ENCODE measurements at places on chromosomes 4 and X.

DNA sequence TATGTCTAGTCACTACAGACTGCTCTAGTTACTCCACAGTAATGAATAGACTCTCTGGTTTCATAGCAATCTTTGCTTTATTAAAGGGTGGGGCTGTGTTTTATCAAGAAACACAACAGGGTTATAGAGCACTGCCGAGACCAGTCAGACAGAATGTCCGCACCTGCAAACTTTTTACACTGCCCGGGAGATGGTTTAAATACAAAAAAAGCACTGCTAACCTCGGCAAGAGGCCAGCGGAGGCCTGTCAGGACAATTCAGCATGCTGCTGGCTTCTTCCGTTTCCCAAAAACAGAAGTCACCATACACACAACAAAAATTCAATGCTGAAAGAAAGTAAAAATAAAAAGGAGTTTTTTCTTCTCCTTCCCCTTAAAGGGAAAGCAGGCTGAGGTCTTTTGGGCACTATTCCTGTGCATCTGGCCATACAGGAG lies 67.4 kb downstream of the IRF2 start:
- DNase-seq: no peak

GRCh38 chr4:32196950-32197688 lies 1477.0 kb downstream of the PCDH7 start:
- DNase-seq: no peak

DNA sequence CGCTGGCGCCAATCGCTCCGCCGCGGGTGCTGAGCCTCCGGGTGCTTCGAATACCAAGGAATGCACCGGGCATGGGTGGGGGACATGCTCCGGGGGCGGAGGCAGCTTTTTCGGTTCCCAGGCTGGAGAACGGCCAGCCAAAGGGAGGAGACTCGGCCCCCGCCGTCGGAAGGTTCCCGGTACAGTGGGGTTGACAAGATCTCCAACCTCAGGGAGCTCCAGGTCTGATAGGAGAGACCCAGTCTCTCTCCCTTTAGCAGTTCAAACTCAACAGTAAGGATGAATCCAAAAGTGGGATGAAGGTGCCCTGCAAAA lies 29.1 kb upstream of the BCORL1 start:
- DNase-seq: no peak

DNA sequence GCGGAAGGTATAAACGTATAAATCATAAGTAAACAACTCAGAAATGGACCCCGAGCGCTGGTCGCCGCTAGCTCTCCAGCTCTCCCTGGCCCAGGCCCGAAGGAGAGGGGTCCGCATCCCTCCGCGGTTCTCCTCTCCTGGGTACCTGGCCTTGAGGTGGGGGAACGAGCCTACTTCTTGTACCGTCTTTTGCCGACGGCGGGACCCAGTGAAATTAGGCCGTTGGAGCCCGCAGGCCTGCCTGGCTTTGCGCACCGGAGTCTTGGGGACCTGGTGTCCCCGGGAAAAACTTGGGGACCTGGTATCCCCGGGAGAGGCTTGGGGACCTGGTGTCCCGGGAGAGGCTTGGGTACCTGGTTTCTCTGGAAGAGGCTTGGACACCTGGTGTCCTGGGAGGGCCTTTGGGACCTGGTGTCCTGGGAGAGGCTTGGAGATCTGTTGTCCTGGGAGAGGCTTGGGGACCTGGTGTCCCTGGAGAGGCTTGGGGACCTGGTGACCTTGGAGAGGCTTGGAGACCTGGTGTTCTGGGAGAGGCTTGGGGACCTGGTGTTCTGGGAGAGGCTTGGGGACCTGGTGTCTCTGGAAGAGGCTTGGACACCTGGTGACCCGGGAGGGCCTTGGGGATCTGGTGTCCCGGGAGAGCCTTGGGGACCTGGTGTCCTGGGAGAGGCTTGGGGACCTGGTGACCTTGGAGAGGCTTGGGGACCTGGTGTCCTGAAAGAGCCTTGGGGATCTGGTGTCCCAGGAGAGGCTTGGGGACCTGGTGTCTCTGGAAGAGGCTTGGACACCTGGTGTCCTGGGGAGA lies 12.0 kb downstream of the SHOX start:
- DNase-seq: no peak

GRCh38 chrX:45900766-45901615 lies 644.2 kb downstream of the ZNF674 start:
- DNase-seq: no peak

GRCh38 chr4:48187813-48188212 lies 53.8 kb upstream of the TXK start:
- no peak for DNase-seq

GRCh38 chr4:85722807-85723206 lies 247.9 kb downstream of the ARHGAP24 start:
- DNase-seq: no peak

- DNase-seq: no peak
These were observed 5.7 kb downstream of the TRPC5OS start for GRCh38 chrX:111881715-111882114.

GRCh38 chr4:98945297-98945850 lies 16.4 kb upstream of the EIF4E start:
- no peak for DNase-seq

DNA sequence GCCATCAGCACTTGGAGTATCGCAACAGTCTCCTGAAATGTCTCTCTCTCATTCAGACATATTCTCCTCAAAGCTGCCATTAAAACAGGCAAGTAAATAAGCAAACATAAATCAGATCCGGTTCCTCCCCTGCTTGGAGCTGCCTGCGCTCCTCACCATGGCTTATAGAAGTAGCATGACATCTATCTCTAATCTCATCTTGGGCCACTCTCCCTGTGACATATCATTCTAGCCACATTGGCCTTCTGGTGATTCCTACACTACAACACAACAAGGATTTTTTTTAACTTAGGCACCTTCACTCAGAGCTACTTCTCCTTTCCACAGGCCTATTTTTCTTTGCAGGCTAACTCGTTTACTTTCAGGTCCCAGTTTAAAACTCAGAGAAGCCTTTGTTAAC lies 387.9 kb downstream of the ARHGAP24 start:
- DNase-seq: no peak

DNA sequence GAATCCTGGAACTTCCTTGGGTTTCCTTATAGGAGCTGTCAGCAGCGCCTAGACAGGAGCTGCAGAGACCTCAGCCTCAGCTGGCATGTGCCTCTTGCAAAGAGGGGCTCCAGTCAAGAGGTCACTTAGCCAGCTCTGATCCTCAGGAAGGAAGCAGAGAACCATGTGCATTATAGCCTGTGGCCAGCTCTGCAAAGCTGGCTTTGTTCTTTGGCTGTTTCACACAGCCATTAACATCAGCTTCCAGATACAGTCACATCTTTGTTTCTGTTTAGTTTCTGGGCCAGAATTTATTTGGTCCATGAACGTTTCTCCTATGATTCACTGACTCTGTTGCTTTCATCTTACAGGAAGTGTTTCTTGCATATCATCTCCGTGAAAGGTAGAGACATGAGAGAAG lies 92.4 kb downstream of the CC2D2A start:
- DNase-seq: no peak

DNA sequence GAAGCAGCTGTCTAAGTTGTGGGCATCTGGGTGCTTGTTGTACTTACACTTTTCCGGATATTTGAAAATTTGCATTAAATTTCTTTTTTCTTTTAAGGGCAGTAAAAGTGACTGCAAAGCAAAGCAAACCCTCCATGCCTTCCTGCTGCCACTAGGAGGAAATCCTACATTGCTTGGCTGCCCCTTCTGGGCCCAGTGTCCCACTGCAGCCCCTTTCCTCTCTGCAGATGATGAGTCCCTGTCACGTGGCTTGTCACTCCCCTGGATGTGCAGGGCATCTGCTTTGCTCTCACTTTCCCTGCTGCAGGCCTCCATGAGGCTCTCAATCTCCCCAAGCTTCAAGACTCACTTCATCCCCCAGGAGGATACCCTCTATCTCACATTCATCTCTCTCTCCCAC lies 12.7 kb downstream of the TSR2 start:
- DNase-seq: no peak

GRCh38 chr4:153940916-153941315 lies 152.0 kb upstream of the SFRP2 start:
- no peak for DNase-seq

DNA sequence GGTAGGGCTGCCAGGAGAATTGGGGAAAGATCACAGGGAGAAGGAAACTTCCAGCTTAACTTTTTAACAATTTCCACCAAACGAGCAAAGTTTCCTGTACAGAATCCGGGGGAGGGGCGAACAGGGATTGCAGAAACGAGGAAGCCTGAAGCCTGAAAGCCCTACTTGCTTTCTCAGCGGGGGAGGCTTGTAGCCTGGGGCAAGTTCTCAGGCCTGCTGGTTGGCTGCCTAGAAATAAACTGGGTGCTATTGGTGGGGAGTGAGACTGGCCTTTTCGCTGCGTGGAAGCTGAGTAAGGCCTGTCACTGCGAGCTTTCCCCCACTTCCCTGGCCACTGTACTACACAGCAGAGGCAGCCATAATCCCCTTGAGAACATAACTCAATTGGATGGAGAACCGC lies 110.8 kb upstream of the ATP8A1 start:
- no peak for DNase-seq

GRCh38 chr4:4857809-4858508 lies 1.5 kb upstream of the MSX1 start:
- peak; percentile 50 for DNase-seq

DNA sequence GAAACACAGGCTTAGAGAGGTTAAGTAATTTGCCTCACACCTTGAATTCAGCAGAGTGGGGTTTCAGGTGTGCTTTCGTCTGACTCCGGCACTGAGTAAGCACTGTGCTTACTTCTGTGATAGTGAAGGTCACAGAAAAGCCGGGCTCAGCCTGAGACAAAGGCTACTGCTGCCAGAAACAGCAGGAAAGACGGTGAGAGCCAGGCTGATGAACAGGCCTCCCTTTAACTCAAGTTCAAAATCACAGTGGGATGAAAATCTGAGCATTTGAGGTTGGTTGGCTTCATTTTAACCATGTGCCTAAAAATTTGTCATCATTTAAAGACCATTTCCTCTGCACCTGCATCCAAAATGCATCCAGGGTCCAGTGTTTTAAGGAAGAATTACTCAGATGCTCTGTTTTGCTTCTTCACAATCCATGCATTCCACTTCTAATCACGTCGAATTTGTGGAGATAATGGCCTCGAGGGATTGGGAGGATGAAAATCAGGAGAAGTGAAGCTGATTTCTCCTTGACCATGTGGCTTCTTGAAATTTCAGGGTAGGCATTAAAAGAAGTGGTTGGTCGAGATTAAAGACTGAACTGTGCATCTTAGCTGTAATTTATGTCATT lies 121.2 kb upstream of the LNX1 start:
- DNase-seq: no peak

DNA sequence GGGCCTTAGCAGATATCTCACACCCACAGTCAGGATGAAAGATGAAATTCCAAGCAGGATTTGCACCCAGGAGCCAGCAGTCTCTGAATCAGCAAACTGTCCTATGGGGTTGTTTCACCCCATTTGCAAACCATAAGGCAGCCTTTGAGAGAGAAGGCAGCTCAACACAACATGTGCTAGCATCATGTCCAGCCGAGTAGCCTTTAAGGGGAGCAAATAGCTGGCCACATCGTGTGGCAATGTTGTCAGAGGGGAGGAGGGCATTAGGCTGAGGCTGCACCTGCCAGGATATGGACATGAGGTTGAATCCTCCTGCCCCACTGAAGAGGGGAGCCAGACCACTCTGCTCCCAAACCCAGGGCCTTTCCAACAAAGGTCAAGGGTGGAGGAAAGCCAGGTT lies 20.6 kb upstream of the PJA1 start:
- no peak for DNase-seq

DNA sequence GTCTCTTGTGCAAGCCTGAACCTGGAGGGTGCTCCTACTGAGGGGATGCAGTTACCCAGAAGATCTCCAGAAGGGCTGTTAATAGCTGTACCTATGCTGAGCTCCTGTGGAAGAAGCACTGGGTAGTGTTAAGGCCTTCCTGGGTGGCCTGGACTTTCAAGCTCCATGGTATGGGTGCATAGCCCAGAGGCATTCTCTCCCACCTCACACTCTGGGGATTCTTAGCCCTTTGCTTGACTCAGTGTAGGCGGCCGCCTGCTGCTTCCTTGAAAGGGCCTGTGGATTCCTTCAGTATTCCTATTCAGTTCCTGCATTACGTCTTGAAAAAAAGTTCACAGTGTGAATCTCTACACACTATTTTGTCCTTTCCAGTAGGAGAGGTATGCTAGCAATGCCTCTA lies 235.7 kb upstream of the MAGEB16 start:
- DNase-seq: no peak

DNA sequence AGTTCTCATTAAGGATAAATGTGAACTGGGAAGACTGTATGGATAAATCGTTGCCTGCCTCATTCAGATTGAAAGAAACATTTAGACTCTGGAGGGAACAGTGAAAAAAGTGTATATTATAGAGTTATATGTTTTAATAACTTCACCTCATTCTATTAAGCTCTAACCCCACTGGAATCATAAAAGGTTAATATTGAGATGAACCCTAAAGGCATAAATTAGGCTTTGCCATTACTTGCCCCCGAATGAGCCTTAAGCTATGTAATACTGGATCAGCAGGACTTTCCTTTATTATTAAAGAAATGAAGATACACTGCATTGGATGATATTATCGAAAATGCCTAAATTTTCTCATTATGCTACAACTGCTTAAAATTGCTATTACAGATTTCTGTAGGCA lies 44.1 kb upstream of the SPANXD start:
- no peak for DNase-seq

- no peak for DNase-seq
These were observed 4.0 kb upstream of the CDKL2 start for GRCh38 chr4:75634281-75634680.

DNA sequence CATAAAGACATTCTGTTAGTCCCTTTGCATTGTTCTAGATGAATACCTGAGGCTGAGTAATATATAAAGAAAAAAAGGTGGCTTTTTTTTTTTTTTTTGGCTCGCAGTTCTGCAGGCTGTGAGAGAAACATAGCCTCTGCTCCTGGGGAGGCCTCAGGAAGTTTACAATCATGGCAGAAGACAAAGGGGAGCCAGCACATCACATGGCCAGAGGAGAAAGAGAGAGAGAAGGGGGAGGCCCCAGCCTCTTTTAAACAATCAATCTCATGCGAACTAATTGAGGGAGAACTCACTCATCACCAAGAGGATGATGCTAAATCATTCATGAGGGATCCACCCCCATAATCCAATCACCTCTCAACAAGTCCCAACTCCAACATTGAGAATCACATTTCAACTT lies 364.0 kb upstream of the EPHA5 start:
- no peak for DNase-seq

DNA sequence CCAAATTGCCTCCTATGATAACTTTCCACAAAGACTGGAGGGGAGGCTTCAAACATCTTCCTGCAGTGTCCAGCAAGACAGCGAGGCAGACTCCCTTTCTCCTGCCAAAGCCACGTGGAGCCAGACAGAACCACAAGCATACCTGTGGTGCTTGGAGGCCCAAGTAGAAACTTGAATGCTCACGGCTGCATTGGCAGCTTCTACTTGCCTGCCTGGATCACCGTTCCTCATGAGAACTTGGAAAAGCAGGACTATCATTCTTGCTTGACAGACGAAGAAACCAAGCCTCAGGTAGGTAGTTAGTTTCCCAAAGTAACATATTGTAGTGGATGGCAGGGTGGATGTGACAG lies 216.3 kb upstream of the SFRP2 start:
- DNase-seq: no peak

DNA sequence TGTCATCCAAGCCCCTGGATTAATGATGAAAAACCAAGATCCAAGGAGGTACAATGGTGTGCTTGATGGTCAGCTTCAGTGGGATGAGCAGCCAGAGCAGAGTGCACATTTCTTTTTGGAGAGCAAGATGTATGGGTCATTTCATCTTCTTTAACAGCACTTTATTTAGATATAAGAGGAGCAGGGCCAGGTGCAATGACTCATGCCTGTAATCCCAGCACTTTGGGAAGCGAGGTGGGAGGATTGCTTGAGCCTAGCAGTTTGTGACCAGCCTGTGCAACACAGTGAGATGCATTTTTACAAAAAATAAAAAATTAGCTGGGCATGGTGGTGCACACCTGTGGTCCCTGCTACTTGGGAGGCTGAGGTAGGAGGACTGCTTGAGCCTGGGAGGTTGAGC lies 45.3 kb upstream of the MAP3K15 start:
- DNase-seq: no peak
